ENCODE measurements at places on chromosomes 5 and 9. TPM values are rescaled to one million over a fixed set of nuclear protein-coding genes. Genes with fewer than 3 reads are reported as not detected.

GRCh38 chr5:107564931-107565372 lies 105.8 kb downstream of the EFNA5 start:
- no peak for DNase-seq

DNA sequence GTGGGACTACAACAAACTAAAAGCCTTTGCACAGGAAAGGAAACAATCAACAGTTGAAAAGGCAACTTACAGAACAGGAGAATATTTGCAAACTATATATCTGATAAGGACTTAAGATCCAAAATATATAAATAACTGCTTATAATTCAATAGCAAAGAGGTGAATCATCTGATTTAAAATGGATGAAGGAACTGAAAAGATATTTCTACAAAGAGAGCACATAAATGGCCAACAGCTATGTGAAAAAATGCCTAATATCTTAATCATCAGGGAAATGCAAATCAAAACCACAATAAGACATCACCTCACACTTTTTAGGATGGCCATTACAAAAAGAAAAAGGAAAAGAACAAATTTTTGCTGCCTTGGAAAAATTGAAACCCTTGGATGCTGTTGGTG lies 100.4 kb downstream of the LURAP1L start:
- DNase-seq, result no peak

GRCh38 chr9:127351182-127352166 lies 45.5 kb upstream of the SLC2A8 start:
- no peak for DNase-seq

GRCh38 chr9:114278881-114279570 lies 43.9 kb upstream of the ORM1 start:
- DNase-seq, result peak; percentile 17

DNA sequence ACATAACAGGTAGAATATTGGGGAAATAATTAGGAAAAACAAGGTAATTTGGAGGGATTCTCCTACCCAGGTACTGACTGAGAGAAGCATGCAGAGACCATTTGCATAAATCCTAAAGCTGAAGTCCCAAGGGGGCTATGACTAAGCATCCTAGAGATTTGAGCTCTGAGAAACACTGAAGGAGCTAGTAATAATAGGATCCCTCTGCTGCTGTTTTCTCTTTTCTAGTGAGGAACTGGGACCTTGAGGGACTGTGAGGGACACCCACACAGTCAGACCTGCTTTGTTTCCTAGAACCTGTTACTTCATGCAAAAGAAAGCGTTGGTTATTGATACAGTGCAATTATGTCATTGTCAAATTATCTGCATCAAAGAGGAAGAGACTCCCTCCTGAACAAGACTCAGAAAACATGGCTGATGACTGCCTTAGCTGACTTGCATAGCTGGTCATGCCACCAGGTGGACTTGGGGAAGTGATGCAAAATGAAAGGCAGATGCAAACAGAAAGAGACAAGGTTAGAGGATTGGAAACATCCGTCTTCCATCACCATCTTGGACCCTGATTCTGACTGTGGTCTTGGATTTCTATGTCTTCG lies 335.4 kb downstream of the NTRK2 start:
- no peak for DNase-seq

DNA sequence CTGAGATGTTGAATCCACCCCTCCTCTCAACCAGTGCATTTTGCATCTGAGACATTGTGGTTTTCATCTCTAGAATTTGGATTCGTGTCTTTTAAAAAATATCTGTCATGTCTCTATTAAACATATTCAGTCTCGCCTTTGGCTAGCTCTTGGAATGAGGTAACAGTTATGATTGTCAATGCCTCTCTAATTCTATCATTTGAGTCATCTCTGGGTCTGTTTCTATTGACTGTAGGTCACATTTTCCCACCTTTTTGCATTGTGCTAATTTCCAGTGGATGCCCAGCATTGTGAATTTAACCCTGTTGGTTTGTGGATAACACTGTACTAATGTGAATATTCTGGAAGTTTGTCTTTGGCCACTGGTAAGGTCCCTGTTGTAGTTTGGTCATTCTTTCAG lies 8.4 kb upstream of the SLC6A3 start:
- no peak for DNase-seq

Gene UNC5A
- 0.50 TPM for total RNA-seq

Gene ZNF300
- 2.0 TPM for total RNA-seq

DNA sequence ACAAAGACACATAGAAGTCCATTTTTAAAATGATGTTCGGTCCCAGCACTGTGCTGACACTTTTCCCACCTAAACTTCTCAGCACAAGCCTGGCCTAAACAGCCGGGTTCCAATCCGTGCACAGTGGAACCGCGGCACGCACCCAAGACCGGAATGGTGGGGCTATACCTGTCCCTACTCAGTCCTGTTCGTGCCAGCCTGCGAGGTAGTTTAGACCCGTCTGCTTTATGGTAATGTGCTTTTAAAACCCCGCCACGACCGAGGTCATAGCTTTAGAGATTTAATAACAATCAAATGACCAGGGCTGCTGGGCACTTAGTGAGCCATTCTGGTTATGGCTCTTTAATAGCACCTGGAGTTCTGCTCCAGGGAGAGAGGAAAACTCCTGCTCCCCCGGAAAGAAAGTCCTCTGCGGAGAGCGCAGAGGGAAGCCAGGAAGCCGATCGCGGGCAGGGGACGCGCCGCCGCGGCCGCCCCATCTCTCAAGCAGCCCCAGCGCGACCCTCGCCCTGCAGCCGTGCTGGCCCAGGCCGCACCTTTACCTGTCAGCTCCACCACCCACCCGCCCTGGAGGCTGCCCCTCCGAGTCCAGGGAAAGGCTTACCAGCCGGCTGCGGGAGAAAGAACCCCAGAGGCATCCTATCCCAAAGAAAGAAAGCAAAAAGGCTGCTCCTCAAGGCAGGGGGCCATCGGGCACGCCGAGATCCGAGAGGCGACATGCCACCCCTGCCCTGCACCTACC lies 511 bp downstream of the ARL15 start:
- DNase-seq, result peak; percentile 28

DNA sequence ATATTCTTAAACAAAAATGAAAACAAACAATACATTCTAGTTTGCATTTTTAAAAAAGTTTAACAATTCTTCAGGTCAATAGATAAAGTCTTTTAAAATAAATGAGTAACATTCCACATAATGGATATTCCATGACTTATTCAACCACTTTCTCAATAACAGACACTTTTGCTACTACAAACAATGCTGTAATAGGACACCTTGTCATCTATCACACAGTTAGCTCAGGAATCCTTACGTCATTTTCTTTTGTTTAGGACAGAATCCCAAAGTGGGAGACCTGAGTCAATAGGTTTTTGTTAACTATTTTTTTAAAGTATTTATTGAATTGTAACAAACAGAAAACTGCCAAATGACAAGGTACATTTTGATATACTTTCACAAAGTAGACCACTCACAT lies 72.5 kb downstream of the CEP120 start:
- no peak for DNase-seq

DNA sequence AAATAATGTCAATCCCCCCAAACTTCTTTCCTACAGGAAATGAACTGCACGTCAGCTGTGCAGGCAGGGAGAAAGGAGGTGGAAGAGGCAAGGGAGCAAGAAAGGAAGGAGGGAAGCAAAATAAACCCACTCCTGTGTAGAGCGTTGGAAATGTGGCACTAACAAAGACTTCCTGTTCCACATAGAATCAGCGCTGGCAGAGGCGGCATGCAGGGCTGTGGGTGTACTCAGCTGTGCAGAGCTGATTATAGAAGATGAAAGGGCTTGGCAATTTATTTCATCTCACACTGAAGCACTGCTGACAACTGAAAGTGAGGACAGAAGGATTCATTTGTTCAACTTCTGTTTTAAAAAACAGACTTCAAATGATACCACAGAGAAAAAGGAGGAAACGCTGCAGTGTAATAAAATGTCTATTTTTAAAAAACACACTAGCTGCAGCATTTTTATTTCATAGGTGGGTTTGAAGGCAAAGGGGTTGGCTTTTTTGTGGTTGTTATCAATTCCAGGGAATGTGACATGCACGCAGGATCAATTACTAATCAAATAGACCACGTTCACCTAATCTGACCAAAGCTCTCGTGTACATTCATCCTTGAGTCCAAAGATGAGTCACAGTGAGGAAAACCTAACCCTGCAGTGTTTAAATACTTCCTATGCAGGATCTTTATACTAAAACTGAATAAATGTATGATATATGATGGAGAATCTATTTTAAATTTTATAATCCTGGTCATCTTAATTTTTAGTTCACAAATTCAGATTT lies 583.5 kb downstream of the ZNF608 start:
- peak; percentile 26 for DNase-seq

- no peak for DNase-seq
These were observed 110.5 kb downstream of the JMY start for GRCh38 chr5:79346420-79346824.

DNA sequence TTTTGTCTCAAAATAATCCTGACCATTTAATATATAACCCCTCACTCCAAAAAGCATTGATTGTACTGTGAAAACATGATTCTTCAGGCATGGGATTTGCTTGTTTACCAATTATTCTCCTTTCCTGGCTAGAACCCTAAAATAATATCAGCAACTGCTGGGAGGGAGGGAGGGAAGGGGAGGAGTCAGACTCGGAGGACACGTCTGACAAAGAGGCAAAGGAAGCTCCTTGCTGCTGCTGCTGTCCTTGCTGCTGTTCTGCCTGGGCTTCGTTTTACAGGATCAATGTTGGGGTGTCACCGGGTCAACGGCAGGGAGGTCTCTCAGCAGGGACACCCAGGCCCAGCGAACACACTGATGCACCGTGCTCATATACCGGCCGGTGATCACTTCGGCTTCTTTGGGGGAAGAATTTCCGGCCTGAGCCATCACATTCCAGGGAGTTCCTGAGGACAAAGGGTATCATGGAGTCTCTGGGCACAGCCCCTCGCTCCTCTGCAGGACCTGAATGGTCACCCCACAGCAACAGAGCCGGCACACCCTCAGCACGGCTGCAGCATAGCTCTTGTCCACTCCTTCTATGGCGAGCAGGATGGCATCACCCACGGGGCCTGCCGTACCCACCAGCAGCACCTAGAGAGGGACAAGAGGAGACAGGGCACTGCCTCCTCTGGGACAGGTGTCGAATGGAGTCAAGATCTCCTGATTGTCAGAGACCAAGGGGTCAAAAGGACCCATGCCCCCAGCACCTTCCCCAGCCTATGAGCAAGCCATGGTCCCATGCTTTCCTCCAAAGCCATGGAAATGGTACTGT lies 27.9 kb downstream of the MED10 start:
- DNase-seq, result no peak

DNA sequence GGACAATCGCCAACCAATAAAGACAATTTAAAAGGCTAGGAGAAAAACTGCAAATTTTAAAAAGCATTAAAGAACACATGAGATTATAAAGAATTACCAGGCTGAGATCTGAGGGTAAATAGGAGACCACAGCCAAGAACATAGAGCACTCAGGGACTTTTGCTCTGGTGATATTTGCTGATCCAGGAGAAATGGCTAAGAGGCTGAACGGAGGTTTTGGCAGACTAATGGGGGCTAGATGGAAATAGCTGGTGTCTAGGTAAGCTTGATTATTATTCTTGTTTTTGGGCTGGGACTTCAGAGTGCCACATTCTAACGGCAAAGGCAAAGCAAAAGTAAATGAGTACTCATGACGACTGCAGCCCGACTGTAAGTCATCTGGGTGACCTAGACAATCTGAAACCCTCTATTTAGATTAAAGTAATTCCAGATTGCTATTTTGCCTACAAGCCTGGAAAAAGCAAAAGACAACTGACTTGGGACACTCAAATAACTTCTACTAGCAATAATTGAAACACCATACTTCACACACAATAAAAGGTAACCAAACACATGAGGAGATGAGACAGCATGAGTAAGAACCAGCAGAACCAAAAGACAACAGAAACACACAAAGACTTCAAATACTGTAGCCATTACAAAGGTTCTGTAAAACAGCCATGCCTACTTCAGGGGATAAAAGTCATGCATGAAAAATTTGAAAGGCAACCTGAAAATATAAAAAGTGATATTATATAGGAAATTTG lies 68.8 kb downstream of the JAKMIP2 start:
- no peak for DNase-seq

Gene ADGRV1
- 0.60 TPM for total RNA-seq

- DNase-seq, result peak; percentile 23
These were observed 29.2 kb downstream of the NKD2 start for GRCh38 chr5:1037671-1038416.

DNA sequence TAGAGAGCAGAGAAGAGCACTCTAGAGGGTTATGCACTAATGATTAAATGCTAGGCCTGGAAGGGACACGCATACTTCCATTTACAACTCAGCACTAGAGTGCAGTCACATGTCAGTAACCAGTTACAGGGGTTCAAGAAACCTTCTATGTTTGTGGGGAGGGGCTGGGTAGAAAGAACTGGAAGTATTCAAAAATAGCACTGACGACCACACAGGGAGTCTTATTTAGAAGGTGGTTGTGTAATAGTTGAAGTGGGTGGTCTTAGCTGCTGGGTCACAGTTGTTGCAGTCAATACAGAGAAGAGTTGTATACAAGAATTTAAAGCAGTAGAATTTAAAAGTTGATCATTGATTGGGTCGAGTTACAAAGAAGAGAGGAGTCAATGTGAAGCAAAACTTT lies 15.4 kb downstream of the AOPEP start:
- no peak for DNase-seq

Gene DMRT3
- not detected for total RNA-seq

DNA sequence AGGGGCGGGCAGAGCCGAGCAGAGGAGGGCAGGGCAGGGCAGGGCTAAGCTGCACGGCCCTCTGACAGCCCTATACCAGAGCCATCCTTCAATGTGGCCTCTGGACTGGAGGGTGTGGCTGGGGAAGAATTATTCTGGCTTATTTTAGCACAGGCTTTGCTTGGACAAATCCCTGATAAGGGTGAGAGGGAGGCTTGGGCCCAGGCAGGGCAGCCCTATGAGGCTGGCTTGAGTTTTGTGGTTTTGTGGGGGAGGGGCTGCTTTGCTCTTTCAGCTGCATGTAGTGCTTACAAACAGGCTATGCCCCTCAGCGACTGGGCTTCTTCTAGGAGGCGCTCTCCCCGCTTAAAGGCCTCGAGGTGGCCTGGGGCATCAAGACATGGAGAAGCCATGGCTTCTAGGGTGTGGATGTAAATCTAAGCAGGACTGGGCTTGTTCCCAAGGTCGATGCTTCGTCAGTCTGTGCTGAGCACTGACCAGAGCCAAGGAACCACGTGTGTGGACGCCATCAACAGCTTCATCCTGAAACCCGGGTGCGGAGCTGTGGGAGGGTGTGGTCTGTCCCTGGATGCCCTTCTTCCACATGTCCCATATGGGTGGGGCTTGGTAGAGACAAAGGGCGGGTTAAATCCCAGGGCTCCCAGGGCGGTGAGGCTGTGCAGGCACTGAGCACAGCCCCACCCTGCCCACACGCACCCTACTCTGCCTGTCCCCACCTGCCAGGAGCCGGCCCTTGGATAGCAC lies 45.7 kb upstream of the IPPK start:
- peak; percentile 71 for DNase-seq

GRCh38 chr5:33321026-33321425 lies 119.7 kb upstream of the TARS1 start:
- DNase-seq, result peak; percentile 34

DNA sequence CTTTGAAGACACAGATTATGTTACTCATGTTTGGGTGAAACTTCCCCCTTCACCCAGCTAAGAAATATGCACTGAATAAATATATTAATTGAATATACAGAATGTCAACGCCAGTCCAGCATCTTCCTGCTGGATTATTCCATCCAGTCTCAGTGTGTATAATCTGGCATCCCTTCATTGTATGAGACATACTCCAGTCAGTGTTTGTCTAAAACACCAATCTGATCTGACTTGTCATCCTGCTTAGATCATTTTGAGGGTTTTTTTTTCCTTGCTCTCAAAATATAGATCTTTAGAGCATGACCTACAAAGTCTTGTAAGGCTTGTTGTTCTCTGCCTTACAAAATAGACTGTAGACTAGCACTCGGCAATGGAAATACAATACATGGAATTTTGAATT lies 195.1 kb downstream of the SMARCA2 start:
- DNase-seq, result no peak

- DNase-seq, result peak; percentile 62
These were observed 130.3 kb downstream of the PAX5 start for GRCh38 chr9:36903541-36904435.
